A549 (cell line): ENCODE measurements at places on chromosomes 3 and 15.

GRCh38 chr3:126053513-126053912 lies 30.4 kb downstream of the SLC41A3 start:
- no peak for DNase-seq

- no peak for DNase-seq
Measured at GRCh38 chr3:186067360-186068242, 41.3 kb downstream of the ETV5 start.

DNA sequence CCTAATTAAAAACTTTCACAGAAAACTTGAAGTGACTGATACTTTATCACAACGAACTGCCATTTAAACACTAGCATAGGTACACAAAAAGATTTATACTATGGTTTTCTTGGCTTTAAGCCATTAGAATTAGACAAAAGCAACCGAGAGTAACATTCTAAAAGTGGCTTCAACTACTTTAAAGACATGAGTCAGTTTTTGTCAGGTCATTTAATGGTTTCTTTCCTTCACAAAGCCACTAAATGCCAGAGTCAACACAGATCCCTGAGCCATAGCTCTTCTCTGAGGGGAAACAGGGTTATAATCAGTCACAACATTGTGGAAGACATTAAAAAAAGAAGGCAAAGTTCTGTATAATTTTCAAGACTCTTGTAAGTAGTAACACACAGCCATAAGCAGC lies 54.6 kb downstream of the CAPN3 start:
- no peak for DNase-seq

- peak; percentile 92 for DNase-seq
Measured at GRCh38 chr15:63041974-63042876, at the start of gene TPM1. TPM1 (plus strand) TSS chr15:63042747; CDS start chr15:63042830, 83 bp downstream.

DNA sequence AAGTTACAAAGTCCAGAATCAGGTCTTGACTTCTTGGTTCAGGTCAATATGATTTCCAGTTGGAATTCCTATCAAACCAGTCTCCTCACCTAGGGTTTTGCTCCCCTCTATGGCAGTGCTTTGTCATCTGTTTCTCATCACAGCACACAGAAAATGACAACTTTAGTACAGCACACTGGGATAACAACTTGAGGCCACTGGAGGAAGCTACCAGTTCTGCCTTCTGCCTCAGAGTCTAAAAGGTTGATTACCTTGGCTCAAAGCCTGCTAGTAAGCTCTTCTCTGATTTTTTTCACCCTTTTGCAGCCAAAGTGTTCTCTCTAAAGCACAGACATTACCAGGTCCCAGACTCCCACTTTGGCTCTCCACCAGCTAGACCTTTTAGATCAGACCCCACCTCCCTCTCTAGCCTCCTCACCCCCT lies 24.8 kb upstream of the TRIM59 start:
- DNase-seq = no peak

GRCh38 chr15:53031469-53031868 lies 241.3 kb upstream of the ONECUT1 start:
- DNase-seq = no peak

GRCh38 chr3:133208184-133208583 lies 170.0 kb downstream of the TMEM108 start:
- no peak for DNase-seq

DNA sequence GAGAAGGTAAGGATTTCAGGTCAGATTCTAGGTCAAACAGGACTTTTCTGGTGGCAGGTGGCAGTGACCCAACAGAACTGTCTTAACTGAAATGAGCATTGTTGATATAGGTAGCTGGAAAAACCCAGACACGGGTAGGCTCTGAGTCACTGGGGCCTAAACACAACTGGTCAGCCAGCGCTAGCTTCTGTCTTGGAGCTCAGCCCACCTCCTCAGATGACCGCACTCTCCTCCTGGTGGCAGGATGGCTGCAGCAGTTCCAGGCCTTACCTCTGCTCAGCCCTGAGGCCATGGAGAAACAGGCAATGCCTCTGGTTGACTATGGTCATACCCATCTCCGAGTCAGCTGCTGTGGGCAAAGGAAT lies 61.1 kb upstream of the GATA2 start:
- DNase-seq = peak; percentile 10

DNA sequence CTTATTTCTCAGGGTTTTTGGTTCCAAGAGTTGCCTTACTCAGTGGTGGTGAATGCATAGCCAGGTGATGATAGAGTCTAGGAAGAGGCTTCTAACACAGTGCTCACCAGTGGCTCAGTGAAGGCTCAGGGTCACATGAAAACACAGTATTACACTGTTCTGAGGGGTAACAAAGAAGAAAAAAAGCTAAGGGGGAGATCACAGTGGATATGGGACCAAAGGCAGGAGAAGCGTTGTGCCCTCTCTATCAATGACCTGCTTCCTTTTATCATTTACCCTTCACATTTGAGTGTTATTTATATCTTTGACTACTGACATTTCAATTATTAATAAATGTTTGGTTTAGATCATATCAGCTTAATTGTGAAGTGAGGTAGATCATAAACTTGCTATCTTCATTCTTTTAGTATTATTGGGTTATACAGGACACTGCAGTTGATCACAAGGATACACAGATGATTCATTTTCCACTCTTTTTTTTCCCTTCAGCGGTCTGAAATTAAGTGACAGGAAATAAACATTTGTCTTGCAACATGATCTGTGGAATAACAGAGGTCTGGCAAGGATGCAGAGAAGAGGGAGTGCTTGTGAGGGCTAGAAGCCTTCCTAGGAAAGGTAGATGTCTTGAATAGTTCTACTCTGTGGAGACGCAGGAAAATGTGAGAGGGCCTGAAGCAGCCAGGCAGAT lies 171.7 kb downstream of the C3orf38 start:
- no peak for DNase-seq

DNA sequence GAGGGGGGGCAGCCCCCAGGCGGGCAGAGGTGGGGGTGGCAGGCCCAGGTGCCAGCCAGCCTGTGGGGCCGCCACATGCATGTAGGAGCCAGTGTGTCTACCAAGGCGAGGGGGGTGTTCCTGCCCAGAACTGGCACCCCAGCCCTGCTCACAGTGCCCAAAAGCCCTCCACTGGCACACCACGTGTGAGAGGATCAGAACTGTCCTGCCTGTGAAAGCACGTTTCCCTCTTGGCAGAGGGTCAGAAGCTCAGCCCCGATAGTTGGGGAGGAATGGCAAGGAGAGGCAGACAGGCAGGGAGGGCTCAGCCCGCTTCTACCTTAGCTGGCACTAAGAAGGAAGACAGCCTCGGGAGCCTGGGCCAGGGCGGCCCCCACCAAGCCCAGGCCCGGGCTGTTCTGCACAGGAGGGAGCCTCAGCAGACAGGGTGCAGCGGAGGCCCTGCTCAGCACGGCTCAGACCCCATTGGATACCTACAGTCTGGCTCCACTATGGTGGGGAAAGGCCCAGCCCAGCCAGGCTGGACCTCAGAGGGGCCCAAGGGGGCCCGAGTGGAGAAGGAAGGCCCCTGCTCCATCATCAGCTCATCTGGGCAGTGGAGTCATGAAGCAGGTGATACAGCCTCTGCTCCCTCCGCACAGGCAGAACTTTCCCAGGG lies 84.8 kb upstream of the LINGO1 start:
- DNase-seq = no peak

DNA sequence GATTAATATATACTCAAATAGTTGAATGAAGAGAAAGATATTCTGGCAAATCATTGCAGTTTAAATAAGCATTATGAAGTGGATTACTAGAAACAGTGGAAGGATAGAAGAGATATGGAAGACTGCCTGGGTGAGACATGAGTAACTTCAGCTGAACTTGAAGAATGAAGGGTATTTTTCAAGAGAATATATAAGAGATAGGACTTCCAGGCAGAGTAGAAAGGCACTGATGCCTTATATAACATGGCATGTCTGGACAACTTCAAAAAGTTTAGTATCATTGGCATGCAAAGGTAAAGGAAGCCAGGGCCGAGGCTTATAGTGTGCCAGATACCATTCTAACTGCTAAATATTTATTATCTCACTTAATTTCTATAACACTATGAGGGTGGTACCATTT lies 126.5 kb upstream of the SLC7A14 start:
- no peak for DNase-seq

DNA sequence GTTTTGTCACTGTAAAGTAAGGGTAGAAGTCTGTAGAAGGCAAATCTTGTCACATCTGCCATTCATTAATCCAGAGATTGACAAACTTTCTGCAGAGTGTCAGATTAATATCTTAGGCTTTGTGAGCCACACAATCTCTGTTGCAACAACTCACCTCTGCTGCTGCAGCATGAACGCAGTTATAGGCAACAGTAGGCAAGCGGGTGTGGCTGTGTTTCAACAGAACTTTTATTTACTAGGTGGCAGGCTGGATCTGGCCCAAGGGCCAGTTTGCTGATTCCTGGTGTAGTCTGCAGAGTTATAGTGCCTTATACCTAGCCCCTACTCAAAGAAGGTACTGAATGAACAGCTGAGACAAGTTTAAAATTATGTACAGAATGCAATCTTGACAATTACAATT lies 396.7 kb downstream of the FOXP1 start:
- no peak for DNase-seq

DNA sequence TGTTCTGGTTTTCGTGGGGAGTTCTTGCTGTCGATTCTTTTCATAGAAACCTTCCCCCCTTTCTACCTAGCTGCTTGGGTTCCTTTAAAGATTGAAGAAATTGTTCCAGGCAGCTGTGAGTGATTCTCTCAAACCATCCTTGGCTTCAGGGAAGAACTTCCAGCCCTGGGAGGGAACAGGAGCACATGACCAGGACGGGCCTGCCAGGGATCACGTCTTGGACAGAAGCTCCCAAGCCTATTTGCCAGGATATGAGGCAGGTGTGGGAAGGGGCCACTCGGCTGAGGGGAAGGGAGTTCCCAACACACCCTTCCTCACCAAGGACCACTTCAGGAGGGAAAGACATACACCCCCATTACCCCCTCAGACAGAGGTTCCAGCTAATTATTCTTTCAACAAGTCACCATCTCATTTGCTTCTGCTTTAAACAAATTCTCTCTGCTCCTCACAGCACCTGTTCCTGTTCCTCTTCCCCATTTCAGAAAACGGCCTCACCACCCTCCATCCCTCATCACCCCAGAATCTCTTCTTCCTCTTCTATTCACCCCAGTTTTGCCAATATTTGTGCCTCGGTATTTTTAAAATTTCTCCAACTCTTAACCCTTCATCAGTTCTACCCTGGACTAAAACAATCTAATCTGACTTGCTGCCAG lies 62.5 kb downstream of the WHAMM start:
- no peak for DNase-seq

GRCh38 chr3:20924646-20925385 lies 738.8 kb upstream of the SGO1 start:
- DNase-seq = no peak

DNA sequence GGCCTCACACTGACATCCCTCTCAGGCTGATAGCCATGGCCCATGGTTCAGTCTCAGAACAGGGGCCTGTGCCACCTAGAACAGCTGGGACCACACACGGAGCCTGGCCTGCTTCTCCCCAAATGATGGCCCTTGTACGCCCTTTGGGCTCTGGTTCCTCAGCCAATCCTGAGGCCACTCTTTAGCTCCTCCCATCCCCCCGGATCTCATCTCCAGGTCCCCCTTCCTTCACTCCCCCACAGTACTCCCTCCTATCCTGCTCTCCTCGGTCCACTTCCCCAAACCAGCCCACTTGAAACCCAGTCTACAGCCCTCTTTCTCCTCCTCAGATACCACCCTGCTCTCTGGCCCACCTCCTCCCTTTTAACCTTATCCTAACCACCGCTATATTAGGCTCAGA lies 17.8 kb upstream of the ZFYVE19 start:
- DNase-seq = no peak

- DNase-seq = no peak
Measured at GRCh38 chr15:80766275-80766674, 12.9 kb upstream of the CEMIP start.

GRCh38 chr3:14566812-14567211 lies 26.7 kb upstream of the GRIP2 start:
- DNase-seq = no peak
